ENCODE measurements at places on chromosomes 3 and 15.

- no peak for DNase-seq
Observed at GRCh38 chr15:89652131-89652530, 3.1 kb downstream of the KIF7 start.

GRCh38 chr15:69653306-69653705 is 200.7 kb downstream of the RPLP1 start:
- DNase-seq: no peak

DNA sequence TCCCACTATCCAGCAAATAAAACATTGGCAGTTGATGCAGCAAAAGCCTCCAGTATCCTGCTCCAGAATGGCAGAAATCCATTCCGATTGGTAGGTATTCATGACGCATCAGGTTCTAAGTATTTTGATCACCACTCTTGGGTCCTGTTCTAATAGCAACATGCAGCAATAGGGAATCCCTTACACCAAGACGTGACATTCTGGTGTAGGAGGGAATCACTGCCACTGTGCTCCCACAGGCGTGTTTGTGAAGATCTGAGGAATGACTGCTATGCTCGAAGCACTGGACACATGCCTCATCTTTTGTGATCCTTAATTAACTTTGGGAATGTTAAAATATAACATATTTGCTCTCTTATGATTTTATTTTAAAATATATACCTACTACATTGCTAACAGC is 552.9 kb downstream of the MECOM start:
- DNase-seq: no peak

DNA sequence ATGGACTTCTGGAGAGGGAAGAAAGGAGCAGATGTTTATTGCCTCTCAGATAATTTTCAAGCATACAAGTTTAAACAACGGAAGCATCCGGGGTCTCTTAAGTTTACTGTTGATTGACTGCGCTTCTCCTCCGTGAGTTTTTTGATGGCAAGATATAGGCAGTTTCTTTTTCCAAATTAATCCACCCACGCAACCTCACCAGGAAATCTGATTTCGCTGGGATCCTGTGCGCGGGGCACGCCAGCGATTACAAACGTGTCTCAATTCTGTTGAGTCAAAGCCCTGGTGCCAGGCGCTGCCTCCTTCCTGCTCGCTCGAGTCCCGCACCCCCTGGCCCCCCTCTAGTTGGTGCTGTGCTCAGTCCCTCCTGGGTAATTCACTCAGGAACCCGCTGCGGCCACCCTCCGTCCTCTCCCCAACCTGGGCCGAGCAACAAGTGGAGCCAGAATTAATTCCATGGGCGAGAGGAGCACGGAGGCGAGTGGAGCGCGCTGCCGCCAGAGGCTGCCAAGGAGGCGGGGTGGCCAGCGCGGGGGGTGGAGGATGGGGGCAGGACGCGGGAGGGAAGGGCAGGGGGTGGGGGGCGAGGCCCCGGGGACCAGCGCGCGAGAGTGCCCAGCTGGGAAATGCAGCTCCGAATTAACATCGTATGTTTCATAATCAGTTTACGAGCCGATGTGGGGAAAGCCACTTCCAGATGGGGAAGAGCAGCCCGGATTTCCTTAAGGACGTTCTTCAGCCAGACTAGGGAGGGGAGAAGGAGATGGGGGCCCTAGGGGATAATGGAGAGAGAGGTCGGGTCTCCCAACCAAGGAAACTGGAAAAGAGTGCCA is 6.0 kb downstream of the WNT5A start:
- DNase-seq: peak; percentile 62

- DNase-seq: no peak
Observed at GRCh38 chr3:167723025-167723512, 11.6 kb downstream of the PDCD10 start.

GRCh38 chr3:194556086-194557056 is 69.6 kb upstream of the ATP13A3 start:
- DNase-seq: no peak

DNA sequence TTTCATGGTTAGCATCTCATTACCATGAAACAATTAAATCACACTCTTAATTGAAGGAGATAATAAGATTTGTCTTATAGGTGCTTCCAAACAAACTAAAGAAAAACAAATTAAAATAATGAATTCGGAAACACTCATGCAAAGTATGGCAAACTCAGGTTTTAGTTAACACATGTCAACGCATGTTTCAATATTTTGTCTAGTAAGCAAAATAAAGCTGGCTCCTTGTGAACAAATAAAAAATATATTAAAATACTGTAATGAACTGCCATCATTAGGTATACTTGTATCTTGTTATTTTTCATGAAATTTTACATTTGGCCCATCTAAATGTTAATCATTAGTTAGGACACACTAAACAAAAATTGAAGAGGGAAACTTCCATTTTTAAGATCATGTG is 519.2 kb downstream of the MECOM start:
- DNase-seq: no peak

GRCh38 chr3:134542287-134542958 is 56.6 kb downstream of the CEP63 start:
- no peak for DNase-seq

GRCh38 chr3:193996641-193997089 is 139.3 kb upstream of the HES1 start:
- no peak for DNase-seq

GRCh38 chr15:28219116-28219515 is 102.9 kb downstream of the HERC2 start:
- DNase-seq: no peak

Measured in ovary (tissue), 10 donors.